ENCODE measurements at places on chromosomes 12 and 14. TPM values are rescaled to one million over a fixed set of nuclear protein-coding genes. Genes with fewer than 3 reads are reported as not detected.

Gene SDR9C7
- not detected for polyA plus RNA-seq

Gene CSRNP2
- 25.4 TPM for polyA plus RNA-seq

- DNase-seq, result no peak
Measured at GRCh38 chr12:45575823-45576475, 153.6 kb upstream of the ARID2 start.

- no peak for DNase-seq
Measured at GRCh38 chr12:52508211-52508610, 12.0 kb downstream of the KRT5 start.

- no peak for DNase-seq
Measured at GRCh38 chr14:94621358-94622134, 9.4 kb downstream of the SERPINA3 start.

DNA sequence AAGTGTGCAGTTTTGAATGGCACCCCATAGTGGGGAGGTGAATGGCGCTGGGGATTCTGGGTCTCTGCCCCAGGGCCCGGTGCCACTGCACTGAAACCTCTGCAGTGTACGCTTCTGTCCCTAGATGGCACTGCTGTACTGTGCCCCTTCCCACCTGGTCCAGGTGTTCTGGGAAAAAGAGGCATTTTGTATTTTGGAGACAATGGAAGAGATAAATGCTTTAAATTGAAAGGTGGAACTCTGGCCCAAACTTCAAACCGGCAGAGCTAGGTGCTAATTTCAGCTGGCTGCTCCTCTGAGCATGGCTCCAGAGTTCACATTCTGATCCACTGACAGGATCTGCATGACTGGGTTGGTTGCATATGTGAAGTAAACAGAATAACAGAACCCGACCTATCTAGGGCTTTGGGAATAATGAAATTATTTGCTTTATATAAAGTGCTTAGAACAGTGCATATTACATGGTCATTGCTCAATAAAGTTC lies 52.2 kb downstream of the KRT80 start:
- peak; percentile 39 for DNase-seq

All from brain (organoid and tissue), 16 donors.